Activated CD8-positive, alpha-beta T cell treated with anti-CD3 and anti-CD28 coated beads, Interleukin-2, amount 10 ng/mL, durations not matched to agents 7 days and 5 days (primary cell): ENCODE measurements at places on chromosomes 12 and 14. TPM values are rescaled to one million over a fixed set of nuclear protein-coding genes. Genes with fewer than 3 reads are reported as not detected.

DNA sequence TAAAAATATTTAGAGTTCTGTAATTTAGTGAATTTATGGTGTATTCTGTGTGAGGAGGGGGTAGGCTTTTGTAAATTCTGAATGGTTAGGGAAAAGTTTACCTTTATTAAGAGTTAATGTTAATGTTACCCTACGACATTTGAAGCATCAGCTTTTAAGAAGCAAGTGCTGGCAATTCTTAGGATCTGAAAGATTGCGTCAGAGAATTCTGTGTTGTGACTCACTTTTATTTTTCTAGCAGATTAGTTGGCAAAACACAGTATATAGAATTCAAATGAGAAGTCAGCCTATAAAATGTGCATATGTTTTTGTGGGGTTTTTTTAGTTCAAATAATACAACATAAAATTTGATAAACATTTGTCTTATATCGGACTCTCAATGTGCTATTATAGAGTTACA, 97.6 kb downstream of the RAD52 start:
- no peak for DNase-seq

GRCh38 chr14:93648440-93649168, 139.7 kb downstream of the PRIMA1 start:
- peak; percentile 22 for DNase-seq

DNA sequence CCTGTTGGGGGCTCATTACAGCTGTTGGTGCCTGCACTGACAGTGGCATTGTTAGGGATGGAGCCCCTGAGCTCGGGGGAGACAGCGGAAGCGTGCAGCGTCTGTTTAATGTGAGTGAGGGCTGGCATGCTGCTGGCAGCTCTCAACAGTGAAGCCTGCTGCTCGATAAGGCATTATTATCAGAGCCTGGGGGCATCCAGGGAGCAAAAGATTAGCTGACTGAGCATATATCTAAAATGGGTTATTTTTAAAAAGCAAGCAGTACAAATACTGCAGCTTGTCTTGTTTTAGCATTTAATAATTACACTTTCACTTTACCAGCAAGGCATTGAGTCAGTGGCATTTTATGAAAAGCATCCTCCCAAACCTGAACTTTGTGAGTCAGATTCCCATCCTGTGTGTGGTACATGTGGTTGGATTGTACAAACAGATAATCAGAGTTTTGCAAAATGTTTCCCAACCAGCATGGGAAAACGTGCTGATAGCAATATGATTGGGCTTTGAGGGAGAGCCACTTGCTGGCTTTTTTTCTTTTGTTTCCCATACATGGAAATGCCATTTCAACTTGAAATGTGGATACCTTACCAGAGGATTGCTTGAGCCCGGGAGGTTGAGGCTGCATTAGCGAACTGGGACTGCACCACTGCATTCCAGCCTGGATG, 150.8 kb downstream of the PRKCH start:
- DNase-seq: no peak

DNA sequence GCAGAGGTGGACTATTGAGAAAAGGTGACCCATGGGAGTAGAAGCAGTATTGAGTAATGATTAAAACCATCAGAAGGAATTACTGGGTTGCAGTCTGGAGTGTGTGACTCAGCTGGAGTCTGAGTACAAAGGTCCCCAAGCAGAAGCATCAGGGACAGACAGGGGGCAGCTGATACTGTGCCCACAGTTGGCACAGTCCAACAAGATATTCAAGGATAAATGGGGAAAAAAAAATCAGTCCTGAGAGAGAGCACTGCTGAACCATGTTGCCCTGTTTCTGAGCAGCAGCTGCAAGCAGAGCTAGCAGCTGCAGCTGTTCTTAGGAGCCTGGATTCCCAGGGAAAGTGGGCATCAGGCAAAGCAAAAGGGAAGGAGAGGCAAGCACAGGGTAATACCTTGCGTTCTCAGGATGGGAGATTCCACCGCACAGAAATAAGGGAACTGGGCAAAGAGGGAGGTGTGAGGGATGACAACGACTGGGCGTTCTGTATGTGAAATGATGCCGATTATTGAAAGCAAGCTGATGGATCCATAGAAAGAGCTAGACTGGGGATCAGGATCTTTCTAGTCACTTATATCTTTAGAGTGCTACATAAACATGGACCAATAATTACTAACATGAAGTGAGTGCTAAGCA, 17.7 kb downstream of the NEUROD4 start:
- no peak for DNase-seq

DNA sequence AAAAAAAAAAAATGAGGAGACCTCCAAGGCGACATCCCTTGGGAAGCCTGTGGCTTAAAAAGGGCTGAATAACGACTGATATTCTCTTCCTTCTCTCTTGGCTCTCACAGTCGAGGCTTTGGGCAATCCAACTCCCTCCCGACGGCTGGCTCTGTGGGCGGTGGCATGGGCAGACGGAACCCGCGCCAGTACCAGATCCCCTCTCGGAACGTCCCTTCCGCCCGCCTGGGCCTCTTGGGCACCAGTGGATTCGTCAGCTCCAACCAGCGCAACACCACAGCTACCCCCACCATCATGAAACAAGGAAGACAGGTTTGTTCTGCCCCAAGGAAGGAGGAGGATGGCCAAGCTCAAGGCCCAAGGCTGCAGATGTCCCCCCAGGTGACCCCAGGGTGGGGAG, 127.8 kb downstream of the GCH1 start:
- no peak for DNase-seq

- DNase-seq: no peak
Measured at GRCh38 chr12:128813392-128813791, 10.4 kb downstream of the SLC15A4 start.

The LMNTD1 gene
- not detected for total RNA-seq
